ENCODE measurements at places on chromosomes 6 and 20.

- DNase-seq, result no peak
These were observed 304.8 kb upstream of the TSHZ2 start for GRCh38 chr20:52667358-52667757.

- DNase-seq, result no peak
These were observed 228.9 kb downstream of the ALDH8A1 start for GRCh38 chr6:134721060-134721405.

- no peak for DNase-seq
These were observed 567 bp downstream of the HS3ST5 start for GRCh38 chr6:114342086-114342825.

DNA sequence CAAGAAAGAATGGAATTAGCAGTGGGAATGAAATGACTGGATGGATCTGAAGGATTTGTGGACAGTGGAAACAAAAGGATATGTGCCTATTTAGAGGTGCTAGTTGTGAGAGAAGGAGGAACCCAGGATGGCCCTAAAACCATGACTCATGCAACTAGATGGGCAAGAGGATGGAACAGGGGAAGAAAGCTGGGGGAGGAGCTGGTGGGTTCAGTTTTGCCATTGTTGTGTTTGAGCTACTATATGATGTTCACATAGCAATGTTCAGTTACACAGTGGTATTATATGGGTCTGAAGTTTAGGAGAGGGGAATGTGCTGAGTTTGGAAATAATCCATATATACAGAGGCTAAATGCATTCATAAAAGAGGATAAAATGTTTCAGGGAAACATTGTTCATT, 125.7 kb upstream of the SSTR4 start:
- no peak for DNase-seq

DNA sequence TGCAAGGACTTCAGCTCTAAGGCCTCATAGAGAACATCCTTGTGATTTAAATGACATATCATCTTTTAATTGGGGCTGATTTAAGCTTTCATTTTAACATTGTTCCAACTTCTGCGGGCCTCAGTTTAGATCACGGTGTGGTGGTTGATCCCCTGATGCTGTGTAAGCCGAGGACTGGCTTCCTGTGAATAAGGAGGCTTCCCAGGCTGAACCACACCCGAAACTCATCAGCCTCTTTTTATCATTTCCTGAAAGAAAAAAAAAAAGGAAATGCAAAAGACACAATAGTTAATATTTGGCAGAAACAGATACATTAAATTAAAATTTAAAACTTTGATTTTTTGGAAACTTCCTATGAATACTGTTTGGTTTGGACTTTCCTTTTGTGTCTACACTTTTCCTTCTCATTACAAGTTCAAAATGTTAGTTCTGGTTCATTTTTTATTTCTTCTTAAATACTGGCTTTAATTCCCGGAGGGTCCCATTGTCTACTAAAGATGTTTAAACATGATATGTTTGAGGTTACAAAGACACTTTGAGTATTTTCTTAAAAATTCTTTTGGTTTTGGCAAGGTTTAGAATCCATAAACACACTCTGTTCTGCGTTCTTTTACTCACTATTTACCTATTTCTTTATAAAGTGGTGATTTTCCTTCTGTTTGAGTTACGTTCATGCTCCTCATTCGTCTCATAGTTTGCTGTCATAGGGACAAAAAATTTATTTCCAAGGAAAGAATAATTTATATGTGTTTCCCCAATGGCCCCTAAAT, 230.0 kb upstream of the SULF2 start:
- DNase-seq, result no peak
